ENCODE measurements at places on chromosomes 12 and 14.

DNA sequence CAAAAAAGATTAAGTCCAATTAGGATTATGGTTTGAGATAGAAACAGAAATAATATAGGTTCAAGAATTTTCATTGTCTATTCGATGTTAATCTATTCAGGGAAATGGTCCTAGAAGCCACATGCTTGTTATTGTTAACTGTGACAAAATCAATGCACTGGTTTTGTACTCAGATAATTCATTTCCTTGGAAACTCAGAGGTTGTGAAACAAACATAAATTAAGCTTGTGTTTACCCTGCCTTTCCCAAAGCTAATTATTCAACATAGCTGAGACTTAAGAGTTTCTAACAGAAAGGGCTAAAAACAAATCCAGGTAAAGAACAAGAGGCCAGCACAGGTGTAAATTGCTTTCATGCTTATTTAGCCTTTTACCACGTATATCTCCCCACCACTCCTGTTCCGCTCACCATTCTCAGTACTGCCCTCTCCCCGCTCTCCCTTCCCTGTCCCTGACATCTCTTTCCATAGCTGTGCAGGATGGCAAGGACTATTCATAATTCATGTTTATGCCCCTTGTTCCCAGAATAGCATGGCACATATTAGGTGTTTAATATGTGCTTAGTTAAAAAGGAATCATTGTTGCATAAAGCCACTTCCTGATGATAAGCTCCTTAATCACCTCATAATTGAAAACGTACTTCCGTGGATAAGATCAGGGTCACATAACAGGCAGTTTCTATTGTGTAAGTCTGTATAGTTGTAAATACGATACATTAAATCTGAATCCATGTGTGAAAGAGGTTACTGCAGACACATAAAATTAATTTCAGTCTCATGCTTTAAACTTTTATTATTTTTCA, 131.8 kb upstream of the USP15 start:
- DNase-seq = no peak

- DNase-seq = no peak
These were observed 97.9 kb downstream of the RERGL start for GRCh38 chr12:17992002-17992656.

GRCh38 chr14:35883677-35884293, 57.6 kb downstream of the BRMS1L start:
- no peak for DNase-seq

DNA sequence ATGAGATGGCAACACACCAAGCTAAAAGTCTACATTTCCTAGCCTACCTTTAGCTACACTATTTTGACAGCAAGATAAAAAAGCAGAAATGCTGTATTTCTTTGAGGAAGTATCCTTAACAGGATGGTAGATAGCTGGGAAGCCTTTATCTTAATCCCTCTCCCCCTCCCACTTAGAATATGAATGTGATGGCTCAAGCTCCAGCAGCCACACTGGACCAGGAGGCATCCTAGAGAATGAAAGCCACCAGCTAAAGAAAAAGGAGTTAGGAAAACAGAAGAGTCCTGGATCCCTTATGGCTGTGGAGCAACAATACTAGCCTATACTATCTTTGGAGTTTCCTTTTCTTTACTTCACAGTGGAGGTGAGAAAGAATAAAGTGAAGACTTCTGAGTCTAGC, 15.1 kb downstream of the NAP1L1 start:
- DNase-seq = no peak

All from spleen (tissue), 13 donors.